ENCODE measurements at places on chromosomes 1 and 21.

GRCh38 chr1:202167708-202168415 is 7.5 kb upstream of the PTPN7 start:
- no peak for DNase-seq

GRCh38 chr21:41678924-41679318 is 87.9 kb downstream of the RIPK4 start:
- peak; percentile 94 for DNase-seq

DNA sequence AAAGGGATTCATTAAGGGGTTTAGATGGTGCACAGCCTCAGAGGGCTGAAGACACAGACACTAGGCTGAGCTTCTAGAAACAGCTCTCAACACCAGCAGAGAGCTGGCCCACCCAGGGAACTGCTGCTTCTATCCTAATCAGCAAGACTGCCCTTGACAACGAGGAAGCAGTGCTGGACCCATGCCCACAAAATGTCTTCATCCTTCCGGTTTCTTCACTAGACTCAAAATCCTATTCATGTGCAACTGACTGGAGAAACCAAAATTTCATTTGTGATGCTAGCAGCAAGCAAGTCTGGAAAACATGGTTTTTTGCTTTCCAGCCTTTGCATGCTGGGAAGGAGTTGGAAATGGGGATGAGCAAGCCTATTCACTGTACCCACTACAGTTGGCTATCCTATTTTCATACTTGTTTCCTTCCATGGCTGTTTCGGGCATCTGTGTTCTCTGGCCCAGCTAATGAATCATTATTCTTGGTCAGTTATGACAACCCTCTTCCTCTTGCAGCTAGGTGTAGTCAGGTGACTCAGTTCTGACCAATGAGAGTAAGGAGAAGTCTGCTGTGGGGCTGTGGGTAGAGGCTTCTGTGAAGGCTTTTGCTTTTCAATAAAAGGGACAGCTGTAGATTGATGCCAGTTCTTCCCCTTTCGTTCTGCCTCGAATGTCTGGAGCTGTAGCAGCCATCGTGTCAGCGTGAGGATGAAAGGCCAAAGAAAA is 14.6 kb upstream of the TMEM61 start:
- DNase-seq: no peak

DNA sequence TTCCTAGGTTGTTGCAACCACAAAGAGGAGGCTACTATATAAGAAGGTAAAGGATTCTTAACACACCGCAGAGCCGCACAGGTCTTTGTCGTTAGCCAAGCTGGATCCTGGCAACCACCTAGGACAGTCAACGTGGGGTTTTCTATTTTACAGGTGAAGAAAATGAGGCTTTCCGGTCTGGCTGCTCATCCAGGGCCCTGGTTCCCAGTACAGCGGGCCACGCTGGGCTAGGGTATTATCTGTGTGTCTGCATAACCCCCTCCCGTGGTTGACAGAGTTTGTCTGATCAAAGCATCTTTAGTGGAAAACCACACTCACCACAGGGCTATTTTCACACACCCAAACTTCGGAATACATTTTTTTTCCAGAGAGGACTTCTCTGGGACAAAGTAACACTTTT is 39.0 kb upstream of the PDE9A start:
- no peak for DNase-seq

DNA sequence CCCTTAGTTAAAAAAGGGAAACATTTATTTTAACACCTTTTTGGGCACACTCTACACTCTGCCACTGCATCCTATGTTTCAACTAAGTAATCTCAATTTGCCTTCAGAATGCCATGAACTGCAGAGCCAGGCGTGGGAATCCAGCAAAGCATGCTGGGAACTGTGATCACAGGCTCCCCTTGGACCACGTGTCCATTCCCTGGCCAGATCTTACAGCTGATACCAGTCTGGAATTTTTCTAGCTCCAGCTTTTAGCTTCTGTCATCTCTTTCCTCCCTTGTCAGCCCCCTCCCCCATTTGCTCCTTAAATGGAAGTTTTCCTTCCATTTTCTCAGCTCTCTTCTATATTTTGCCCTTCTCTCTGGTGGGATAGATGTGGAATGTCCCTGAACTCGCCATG is 29.4 kb downstream of the RCSD1 start:
- DNase-seq: no peak

- no peak for DNase-seq
Measured at GRCh38 chr1:58968360-58968952, 184.6 kb upstream of the JUN start.

DNA sequence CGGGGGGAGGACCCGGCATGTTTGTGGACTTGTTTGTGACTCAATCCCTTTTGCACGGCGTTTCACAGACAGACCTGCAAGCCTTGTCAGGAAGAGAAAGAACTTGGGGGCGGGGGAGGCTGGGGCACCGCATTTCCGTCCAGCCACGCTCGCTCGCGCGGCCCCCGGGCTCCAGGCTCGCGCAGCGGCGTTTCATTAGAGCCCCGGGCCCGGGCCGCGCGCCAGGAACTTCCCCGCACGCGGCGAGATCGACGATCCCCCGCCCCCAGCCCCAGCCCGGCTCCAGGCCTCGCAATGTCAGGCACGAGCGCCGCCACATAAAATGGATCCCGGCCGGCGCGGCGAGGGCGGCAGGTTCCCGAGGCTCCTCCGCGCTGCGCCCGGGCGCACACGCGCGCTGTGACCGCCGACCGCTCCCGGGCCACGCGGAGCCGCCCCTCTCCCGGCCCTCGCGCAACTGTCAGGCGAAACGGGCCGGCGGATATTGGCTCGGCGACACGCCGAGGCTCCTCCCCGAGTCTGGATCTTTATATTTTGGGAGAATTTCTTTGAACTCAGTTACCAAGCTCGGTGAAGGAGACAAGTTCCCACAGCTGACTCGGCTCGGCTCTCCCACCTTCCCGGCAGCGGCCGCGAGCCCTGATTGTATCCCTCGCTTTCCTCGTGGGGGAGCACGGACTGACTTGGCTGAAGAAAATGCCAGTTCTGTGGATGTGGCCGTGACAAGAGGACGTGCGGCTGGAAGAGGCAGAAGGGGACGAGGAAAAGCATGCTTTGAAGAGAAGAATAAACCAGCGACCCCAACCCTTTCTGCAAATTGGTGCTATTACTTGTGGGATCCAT is at the start of gene KIF26B:
Gene KIF26B (plus strand): TSS at position 557 of the 843 bp plus-strand sequence. CDS start 440 bp downstream, outside the sequence.
- DNase-seq: peak; percentile 55

DNA sequence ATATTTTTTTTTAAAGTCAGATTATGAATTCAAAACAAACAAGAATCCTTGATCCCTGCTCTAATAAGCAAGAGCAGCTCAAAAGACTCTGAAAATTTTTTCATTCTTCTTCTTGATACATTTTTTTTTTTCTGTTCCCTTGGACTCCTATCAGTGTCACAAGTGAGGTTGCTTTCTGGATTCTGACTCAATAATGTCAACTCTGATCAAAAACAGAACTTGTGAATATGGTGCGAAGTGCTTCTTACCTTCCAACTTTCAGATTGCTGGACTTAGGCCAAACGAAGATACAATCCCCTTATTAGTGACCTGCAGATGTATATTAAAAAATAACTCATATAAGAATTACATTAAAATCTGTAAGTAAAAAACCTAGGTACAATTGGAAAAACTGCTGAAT is 136.1 kb downstream of the GPATCH2 start:
- DNase-seq: no peak

DNA sequence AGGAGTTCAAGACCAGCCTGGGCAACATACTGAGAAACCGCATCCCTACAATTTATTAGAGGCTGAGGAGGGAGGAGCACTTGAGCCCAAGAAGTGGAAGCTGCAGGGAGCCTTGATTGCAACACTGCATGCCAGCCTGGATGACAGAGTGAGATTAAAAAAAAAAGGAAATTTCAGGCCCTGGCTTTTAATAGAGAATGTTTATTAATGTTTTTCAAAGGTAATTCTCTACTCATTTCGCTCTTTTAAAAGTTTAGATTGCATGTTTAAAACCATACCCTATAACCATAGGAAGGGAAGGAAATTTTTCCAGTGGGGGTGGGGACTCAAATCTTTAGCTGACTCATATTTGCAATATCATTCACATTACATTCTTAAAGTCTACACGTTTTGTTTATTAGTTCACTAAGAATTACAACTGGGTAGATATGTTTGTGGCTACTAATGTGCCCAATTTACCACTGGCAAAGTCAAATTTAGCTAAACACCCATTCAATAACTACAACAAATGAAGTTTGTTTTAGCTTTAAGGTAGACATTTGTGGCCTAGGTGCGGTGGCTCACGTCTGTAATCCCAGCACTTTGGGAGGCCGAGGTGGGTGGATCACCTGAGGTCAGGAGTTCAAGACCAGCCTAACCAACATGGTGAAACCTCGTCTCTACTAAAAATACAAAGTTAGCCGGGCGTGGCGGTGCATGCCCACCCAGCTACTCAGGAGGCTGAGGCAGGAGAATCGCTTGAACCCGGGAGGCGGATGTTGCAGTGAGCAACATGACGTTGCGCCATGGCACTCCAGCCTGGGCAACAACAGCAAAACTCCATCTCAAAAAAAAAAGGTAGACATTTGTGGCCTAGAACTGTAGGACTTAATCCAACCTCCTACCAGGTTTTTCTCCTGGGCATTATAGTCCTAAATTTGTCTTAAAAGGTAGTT is 5.0 kb downstream of the KDM5B start:
- no peak for DNase-seq

DNA sequence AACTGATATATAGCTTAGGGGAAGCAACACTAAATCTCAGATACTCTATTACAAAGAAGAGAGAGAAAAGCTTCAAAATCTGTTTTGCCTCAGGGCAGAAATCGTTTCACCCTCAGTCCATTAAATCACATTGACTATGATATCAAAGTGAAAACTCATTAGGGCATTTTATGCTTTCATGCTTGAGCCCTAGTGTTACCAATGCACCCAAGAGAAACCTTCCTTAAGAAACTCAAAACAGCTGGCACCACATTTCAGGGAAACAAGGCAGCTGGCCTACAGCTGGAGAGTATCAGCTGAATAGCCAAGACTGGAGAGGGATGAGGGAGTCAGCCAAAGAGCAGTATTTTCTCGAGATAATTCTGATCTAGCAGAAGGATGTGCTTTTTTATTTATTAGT is 14.9 kb downstream of the COLGALT2 start:
- no peak for DNase-seq

DNA sequence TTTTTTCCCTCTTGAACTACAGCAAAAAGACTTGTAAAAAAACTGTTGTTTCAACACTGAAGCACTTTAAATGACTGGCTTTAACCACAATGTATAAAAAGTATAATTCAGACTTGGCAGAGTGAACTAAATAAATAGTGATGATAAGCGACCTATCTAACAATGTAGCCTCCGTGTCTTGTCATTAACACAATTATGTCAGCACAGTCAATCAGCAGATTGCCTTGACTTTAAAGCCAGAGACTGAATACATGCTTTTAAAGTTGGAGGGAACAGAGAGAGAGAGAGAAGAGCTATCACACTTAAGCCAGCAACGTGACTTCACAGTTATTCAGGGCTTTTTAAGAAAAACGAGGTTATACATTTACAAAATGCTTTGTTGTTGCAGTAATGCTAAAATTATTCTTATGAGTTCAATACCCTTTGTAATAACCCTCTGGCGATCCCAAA is 378.1 kb downstream of the LMO4 start:
- DNase-seq: no peak

- DNase-seq: peak; percentile 41
Measured at GRCh38 chr1:110783292-110783918, 89.5 kb upstream of the CD53 start.

- DNase-seq: no peak
Measured at GRCh38 chr1:184260382-184260781, 126.4 kb upstream of the C1orf21 start.

GRCh38 chr1:34125721-34126380 is 39.2 kb downstream of the CSMD2 start:
- DNase-seq: no peak

- no peak for DNase-seq
Measured at GRCh38 chr1:46003315-46003714, 129.1 kb downstream of the PIK3R3 start.

GRCh38 chr1:161966067-161966466 is 57.6 kb downstream of the OLFML2B start:
- no peak for DNase-seq

- no peak for DNase-seq
Measured at GRCh38 chr1:90711696-90712095, 5.4 kb downstream of the BARHL2 start.

GRCh38 chr1:2506901-2507565 is 19.4 kb downstream of the PANK4 start:
- DNase-seq: no peak

- no peak for DNase-seq
Measured at GRCh38 chr1:153791648-153792253, 16.5 kb downstream of the SLC27A3 start.

- no peak for DNase-seq
Measured at GRCh38 chr1:233543338-233544255, 70.3 kb upstream of the KCNK1 start.

DNA sequence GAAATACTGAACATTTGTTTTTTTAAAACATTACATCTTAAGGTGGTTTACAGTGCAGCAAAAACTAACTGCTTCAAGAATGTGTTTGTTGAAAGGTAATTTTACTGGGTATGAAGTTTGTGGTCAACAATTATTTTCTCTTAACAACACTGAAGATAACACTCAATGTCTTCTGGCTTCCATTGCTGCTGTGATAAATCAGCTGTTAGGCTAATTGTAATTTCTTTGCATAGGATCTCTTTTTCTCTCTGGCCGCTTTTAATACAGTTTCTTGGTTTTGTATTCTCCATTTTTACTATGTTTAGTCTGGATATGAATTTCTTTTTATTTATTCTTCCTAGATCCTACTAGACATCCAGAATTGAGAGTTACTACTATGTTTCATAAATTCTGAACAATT is 44.9 kb downstream of the DOCK7 start:
- no peak for DNase-seq

DNA sequence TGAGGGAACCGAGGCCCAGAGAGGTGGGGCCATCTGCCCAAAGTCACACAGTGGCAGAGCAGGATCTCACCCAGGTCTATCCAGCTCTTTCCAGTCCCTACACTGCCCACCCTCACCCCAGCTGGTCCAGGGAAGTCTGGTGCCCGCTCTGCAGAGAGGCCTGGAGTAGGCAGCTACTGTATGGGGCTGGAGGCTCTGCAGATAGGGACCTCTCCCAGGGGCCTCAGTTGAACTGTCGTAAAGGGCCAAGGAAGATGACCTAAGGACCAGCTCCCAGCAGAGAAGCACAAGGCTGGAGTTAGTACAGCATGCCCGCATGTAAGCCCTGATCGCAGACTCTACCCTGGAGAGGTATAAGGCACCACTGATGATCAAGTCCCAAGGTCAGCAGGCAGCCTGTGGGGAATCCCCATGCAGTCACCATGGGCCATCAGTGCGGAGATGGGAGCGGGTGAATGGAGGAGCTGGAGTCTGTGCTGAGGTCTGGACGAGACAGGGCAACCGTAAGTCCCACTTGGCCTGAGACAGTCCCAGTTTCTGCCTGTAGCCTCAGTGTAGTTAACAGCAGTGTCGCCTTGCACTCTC is 320.2 kb downstream of the MATN1 start:
- no peak for DNase-seq

GRCh38 chr1:59497616-59498015 is 200.7 kb downstream of the FGGY start:
- DNase-seq: no peak

GRCh38 chr1:55425310-55425930 is 210.3 kb upstream of the USP24 start:
- peak; percentile 15 for DNase-seq
